ENCODE measurements at places on chromosomes 3 and 15.

- no peak for DNase-seq
Observed at GRCh38 chr3:73046195-73046594, 15.3 kb upstream of the EBLN2 start.

DNA sequence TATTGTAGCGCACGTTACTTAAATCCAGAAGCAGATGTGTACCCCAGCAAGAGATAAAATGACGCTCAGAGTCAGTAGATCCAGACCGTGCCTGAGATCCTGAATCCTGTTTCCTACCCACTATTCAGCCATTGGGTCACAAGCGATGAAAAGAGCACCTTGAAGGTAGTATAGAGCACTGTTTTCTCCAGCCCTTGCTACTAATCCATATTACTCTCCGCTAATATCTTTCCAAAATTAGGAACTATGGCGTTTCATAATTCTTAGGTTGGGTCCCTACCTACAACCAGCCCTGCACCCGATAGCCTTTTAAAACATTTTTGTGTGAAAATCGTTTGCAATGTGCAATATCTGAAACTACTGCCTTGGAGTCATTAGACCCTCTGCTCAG lies 596 bp downstream of the BTD start:
- DNase-seq: no peak

DNA sequence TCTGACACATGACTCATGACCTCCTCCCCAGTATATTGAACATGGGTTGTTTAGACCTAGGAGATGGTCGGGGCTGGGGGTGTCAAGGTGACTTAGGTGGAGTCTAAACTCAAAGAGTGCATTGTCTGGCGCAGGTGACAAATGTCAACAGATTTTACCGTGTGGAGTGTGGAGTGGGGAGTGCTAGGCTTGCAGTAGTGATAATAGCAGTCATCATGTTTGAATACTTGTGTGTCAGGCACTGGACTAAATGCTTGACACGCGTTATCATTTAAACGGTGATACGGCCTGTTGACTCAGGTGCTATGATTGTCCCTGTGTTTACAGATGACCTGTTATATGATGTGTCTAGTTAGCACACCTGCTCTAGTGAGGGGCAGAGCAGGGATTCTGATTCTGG lies 30.8 kb downstream of the MUC20 start:
- no peak for DNase-seq

DNA sequence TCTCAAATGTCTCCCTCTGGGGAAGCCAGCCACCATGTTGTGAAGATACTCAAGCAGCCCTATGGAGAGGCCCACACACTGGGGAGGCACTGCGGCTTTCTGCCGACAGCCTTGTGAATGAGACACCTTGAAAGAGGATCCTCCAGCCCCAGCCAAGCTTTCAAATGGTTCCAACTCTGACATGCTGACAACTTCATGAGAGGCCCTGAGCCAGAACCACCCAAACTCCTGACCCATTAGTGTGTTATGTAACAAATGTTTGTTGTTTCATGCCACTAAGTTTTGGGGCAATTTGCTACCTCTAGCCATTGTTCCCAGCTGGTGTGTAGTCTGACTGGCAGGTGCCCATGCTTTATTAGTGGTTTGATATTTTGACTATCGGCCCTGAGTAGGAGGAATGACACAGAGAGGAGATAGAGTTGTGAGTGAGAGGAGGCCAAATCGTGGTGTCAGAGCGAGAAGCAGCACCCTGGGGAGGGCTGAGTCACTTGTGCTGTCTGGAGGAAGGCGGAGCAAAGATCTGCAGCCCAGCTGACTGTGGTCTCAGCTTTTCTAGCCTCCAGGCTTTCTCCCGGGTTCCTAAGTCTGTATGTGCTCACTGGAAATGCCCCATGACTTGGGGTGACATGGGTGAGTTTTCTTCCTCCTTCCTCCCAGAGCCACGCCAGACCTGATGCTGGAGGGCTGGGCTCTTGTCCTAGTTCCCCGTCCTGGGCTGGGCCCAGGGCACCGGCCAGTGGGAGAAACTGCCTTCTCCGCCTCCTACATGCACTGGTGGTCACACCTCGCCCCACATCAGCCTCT lies 56.7 kb upstream of the BLM start:
- DNase-seq: peak; percentile 67

DNA sequence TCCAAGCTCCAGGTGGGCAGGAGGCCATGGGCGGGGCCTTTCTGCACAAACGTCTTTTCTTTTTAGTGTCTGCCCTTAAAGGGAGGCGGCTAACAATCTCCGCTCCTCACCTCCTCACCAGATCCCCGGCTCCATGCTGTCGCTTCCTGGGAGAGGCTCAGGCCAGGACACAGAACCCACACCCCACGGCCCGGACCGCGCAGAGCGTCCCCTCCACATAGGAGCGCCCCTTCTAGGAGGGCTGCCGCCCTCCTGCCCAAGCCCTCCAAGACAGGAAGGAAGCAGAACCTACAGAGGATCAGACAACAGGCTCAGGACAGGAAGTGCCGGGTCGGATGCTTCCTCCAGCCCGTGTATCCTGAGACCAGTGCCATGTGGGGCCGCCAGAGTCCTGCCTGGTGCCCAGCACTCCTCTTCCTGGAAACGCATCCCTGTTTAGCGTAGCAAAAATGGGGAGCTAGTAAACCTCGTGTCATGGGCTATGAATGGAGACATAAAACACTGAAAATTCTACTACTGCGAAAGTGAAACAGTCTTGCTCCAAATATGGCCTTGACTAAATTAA lies 83.2 kb upstream of the ATP10A start:
- no peak for DNase-seq

DNA sequence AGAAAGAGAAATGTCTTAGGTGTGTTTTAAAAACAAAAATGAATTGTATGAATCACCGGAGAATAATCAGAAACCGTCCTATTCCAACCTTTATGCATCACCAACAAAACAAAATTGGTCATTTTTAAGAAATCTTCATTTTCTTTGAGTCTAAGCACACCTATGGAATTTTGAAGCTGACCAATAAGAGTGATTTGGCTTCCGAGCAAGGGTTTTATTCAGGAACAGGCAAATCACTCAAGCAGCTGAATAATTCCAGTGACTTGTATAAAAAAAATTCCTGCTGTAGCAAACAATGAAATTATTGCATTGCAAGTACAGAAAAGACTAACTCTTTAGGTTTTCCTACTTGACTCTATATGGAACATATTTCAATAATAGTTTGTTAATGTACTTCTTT lies 83.8 kb upstream of the FNDC3B start:
- DNase-seq: no peak

DNA sequence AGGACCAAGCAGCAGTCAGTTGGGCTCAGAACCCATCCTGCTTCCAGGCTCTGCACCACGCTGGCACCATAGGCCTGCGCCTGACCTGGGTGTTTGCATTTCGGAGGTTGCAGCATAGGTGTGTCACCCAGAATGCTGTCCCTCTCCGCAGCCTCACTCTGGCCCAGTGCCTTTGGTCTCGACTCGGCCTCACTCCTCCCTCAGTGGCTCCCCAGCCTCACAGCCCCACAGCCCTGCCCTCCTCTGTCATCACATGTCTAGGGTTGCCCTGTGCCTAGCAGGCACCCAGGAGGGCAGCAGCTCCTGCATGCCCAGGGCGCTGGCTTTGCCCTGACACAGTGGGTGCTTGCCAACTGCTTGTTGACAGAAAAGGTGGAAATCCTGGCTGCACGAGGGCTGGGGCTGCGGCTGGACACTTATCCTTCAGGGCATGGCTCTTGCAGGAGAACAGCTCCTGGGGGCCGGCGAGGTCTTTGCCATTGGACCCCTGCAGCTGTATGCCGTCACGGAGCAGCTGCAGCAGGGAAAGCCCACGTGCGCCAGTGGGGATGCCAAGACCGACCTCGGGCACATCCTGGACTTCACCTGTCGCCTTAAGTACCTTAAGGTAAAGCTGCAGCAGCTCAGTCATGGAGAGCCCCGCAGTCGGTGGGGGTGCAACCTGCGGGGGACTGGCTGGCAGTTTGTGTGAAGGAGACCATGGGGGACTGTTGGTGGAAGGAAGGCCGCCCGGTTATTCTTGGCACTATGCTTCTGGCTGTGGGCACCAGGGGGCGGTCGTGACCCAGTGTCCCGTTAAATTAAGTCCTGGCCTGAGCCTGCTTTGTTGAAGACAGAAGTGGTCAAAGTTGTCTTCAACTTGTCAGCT lies 16.2 kb downstream of the NISCH start:
- DNase-seq: no peak

DNA sequence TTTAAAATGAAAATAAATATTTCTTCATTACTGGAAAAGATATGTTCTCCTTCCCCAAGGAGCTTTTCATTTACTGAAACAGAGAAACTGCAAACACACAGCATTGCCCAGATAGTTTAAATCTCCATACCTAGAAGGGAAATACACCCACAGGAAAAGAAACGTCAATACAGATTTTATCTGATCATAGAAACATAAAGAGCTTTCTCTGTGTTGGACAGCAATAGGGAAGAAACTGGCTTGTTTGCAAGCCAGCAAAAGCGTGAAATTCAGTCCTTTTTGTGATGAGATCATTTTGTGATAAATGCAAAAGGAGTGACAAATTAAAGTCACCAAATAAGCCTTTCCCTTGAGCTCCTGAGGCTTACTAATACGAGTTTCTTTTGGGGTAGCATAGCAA lies 398.0 kb downstream of the TIGIT start:
- DNase-seq: no peak

DNA sequence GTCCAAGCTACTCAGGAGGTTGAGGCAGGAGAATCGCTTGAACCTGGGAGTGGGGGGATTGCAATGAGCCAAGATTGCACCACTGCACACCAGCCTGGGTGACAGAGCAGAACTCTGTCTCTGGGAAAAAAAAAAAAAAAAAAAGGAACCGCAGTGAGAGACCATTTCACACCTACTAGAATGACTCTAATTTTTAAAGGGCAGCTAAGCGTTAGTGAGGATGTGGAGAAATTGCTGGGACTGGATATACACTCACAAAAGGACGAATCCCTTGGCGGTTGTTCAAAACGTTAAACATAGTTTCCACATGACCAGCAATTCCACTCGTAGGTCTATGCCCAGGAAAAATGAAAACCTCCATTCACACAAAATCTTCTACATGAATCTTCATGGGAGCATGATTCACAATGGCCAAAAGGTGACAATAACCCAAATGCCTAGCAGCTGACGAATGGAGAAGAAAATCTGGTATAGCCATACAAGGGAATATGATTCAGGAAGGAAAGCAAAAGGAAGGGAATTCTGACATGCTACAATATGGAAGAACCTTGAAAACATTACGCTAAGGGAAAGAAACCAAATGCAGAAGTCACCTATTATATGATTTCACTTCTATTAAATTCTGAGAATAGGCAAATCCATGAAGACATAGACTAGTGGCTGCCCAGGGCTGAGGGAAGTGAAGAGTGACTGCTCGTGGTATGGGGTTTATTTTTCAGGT lies 127.0 kb downstream of the CHSY1 start:
- no peak for DNase-seq

- DNase-seq: no peak
Observed at GRCh38 chr3:25153561-25153960, 274.5 kb upstream of the RARB start.

- DNase-seq: no peak
Observed at GRCh38 chr3:26840272-26840870, 217.8 kb downstream of the LRRC3B start.

GRCh38 chr15:50624616-50625168 lies 61.9 kb downstream of the TRPM7 start:
- no peak for DNase-seq

DNA sequence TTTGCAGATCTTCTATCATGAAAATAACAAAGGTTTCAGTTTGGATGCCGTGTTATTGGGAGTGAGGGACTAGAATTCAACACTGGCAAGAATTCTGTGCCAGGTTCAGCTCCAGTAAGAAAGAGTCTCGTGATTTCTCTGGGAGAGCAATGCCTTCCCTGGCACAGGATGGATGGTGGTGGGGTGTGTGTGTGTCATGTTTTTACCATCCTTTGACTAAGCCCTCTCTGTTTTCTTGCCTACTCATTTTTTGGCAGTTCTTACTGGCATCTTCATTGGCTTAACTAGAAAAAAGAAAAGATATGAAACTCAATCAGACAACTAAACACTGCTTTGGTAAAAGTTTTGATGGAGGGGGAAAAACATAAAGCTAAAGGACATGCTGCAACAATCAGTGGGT lies 86.6 kb downstream of the FMN1 start:
- DNase-seq: no peak

DNA sequence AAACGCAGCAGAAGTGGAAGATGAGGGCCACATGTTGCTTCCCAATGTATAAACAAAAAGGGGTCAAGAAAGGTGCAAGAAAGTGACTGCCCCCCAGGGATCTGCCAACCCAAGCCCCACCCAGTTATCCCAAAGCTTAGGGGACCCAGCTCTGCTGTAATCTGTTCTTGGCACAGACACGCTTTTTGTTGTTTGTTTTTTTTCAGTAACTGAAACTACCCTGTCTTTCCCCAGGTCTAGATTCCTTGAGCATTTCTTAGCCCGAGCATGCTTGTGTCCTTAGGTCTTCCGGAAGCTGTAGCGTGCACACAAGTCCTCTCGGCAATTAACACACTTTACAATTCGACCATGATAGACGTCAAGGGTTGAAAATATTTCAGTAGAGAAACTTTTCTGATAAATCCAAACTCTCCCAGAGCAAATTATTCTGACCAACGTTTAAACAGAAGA lies 8.5 kb upstream of the PPARG start:
- DNase-seq: no peak

GRCh38 chr3:10551821-10552630 lies 46.6 kb upstream of the ATP2B2 start:
- peak; percentile 79 for DNase-seq

- DNase-seq: no peak
Observed at GRCh38 chr3:42262525-42262924, 3.5 kb downstream of the CCK start.

GRCh38 chr3:55205990-55206389 lies 278.1 kb upstream of the LRTM1 start:
- no peak for DNase-seq

GRCh38 chr15:29003840-29004233 lies 118.1 kb downstream of the APBA2 start:
- DNase-seq: peak; percentile 5

- no peak for DNase-seq
Observed at GRCh38 chr3:161014843-161015749, 90.1 kb downstream of the B3GALNT1 start.

DNA sequence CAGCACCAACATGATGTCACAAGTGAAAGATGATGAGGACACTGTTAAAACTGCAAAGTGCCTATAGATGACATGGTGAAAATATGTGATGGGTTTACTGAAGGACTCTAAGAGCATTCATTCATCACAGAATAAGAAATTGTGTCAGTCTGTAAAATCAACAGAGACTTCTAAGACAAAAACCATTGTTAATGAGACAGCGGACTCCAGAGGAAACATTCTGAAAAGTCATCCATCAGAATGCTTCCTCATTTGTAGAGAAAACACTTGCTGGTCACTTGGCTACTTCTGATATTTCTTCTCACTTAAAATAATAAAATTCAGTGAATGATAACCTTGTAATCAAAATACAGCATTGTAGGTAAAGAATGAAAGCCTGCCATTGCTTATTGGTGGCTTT lies 7.3 kb downstream of the PLSCR4 start:
- DNase-seq: no peak

- DNase-seq: no peak
Observed at GRCh38 chr3:174536319-174536718, 322.8 kb upstream of the NAALADL2 start.

GRCh38 chr15:33113666-33114373 lies 80.7 kb downstream of the FMN1 start:
- no peak for DNase-seq

GRCh38 chr3:149020196-149020838 lies 29.0 kb downstream of the GYG1 start:
- DNase-seq: no peak

- no peak for DNase-seq
Observed at GRCh38 chr15:100259266-100259665, 82.5 kb downstream of the ADAMTS17 start.
